ENCODE measurements at places on chromosomes 11 and 22. TPM values are rescaled to one million over a fixed set of nuclear protein-coding genes. Genes with fewer than 3 reads are reported as not detected.

DNA sequence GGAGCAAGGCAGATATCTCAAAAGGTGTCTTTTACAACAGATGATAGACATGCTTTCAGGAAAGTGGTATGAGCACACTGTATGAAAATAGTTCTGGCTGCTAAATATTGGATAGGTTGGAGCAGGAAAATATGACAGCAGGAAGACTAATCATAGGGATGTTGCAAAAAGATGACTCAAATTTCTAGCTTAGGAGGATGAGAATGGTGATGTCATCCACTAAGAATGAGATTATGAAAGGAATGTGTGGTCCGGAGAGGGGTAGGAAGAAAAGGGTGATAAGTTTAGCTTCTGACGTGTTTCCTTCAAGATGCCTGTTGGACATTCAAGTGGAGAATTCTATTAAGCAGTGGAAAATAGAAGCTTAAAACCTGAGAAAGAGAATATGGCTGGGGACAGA, 46.4 kb downstream of the RCN1 start:
- no peak overlapping the region for H3K4me3 ChIP-seq
- no peaks in the 10 kb centered on the region for H3K27me3 ChIP-seq
- DNase-seq, result no peak
- no peaks in the 10 kb centered on the region for H3K4me1 ChIP-seq
- no peaks in the 10 kb centered on the region for H3K36me3 ChIP-seq

DNA sequence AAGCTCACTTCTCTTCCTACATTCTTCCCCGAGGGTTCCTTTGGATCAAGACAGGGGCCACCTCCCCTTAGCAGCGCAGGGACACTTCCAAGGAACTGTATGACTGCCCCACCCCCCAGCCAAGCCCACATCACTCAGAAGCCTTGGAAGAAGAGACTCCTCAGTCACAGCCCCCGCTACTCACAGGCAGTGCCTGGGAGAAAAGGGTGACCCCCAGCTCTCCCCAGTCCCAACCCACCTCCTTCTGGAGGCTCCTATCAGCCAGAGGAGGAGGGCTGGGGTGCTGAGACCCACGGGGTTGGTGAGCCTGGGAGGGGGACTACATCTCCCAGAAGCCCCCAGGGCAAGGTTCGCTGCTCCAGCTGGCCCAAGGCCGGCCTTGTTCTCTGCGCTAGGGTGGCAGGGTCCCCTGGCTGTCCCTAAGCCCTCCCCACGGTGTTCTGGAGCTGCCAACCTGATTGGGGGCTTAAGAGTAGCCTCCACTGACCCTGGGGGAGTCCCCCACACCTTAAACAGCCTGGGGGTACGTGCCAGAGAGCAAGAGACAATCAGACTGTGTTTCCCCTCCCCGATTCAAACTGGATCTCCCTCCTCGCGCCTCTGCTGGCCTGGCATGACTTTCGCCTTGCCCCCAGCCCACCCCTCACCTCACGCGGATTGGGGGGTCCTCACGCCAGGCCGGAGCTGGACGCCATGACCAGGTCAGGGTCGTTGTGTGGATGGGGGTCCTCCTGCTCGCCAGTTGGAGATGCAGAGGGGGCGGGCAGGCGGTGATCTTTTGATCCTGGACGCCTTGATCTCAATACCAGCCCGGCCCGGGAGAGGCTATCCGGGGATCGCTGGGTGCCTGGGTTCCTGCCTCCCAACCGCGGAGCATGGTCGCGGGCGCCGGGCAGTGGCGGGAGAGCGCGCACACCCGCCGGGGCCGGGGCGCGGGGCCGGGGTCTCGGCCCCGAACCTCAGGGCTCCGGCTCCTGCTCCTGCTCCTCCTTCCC, 838 bp downstream of the BCL9L start:
- no peaks in the 10 kb centered on the region for H3K36me3 ChIP-seq
- H3K4me3 ChIP-seq, result peak overlapping the region; percentile 62
- H3K27ac ChIP-seq, result peak overlapping the region; percentile 97

Gene KCNC1
- total RNA-seq, result 0.73 TPM

Gene MMP12
- not detected for total RNA-seq

Gene GRAP2
- 1.1 TPM for total RNA-seq

Gene JAML
- 2.5 TPM for total RNA-seq

Measured in thyroid gland (tissue), 4 donors.